ENCODE measurements at places on chromosomes 16 and 17. TPM values are rescaled to one million over a fixed set of nuclear protein-coding genes. Genes with fewer than 3 reads are reported as not detected.

DNA sequence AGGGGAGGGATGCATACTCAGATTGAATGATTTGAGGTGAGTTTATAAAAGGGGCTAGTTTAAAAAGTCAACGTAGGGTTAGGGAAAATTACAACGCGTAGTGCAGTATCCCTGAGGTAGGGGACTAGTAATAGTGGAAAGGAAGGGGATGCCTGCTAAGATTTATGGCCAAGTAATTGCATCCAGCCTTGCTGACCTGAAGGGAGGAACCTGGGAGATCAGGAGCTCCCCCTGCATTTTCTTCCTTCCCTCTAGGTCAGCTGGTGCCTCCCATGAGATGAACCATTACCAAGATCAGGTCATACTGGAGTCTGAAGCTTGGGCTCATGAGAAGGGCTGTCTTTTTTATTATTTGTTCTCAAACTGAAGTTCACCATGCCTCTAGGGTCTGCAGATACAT, 606.6 kb downstream of the TMEM114 start:
- no peak for DNase-seq

Gene BRICD5
- polyA plus RNA-seq, result 1.8 TPM

DNA sequence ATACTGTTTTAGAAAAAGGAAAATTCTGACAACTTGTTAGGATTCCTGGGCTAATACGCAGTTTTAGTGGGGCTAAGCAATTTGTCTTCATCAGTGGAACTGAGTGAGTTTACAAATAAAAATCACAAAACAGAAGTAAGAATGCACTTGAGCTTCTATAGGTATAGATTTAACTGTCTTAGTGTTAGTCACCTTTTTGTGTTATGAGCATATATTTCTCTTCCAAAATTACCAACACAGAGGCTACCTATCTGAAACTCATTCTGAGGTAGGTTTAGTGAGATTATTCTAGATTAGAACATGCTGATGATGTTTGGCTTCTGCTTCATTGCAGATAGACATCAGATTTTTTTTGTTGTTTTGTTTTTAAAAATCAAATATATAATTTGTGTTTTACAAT, 23.2 kb downstream of the METTL9 start:
- DNase-seq, result no peak

Gene CCL15
- not detected for polyA plus RNA-seq

- peak; percentile 62 for DNase-seq
Observed at GRCh38 chr16:1019231-1020090, 37.9 kb downstream of the SOX8 start.

All from psoas muscle (tissue), 8 donors.